ENCODE measurements at places on chromosomes 16 and 17.
A peak's percentile ranks its signal among the peaks of the same experiment; 100 is the strongest.

GRCh38 chr17:40582328-40582901 is 17.1 kb upstream of the CCR7 start:
- no peak for DNase-seq

- no peak for DNase-seq
These were observed 23.5 kb upstream of the UBE2I start for GRCh38 chr16:1285669-1286512.

DNA sequence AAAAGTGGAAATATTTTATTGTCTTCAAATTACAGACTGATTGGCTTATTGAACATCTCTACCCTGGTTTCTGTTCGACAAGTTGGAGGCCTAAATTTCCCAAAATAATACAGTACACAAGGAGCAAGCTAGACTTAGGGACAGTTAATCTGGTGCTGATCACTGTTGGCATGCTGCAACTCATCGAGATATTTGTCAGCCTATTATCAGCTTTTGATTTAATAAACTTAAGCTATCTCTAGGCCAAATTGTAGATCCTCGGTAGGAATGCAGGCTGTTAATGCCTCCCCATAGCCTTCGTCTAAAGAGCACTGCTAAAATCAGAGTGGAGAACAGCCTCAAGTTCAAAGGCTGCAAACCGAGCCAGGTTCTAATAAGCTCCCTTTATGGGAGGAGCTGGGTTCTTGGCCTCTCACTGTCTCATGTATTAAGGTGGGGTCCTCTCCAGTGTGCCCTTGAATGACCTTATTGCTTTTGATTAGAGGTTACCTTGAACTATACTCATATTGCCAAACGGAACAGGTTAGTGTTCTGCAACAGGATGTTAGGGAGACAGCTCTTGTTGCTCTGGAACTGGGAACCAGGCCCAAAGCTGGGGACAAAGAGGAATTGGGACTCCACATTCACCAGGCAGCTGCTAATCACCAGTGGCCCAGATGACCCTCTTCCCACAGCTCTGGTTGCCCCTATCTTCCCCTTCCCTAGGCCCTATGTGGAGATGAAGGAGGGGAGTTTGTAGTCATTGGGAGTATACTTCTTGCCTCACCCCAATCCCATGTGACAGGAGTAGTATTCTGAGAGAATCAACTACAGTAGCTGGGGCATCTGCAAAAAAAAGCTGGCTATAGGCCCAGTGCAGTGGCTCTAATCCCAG is 69.5 kb upstream of the NOL11 start:
- DNase-seq, result no peak

DNA sequence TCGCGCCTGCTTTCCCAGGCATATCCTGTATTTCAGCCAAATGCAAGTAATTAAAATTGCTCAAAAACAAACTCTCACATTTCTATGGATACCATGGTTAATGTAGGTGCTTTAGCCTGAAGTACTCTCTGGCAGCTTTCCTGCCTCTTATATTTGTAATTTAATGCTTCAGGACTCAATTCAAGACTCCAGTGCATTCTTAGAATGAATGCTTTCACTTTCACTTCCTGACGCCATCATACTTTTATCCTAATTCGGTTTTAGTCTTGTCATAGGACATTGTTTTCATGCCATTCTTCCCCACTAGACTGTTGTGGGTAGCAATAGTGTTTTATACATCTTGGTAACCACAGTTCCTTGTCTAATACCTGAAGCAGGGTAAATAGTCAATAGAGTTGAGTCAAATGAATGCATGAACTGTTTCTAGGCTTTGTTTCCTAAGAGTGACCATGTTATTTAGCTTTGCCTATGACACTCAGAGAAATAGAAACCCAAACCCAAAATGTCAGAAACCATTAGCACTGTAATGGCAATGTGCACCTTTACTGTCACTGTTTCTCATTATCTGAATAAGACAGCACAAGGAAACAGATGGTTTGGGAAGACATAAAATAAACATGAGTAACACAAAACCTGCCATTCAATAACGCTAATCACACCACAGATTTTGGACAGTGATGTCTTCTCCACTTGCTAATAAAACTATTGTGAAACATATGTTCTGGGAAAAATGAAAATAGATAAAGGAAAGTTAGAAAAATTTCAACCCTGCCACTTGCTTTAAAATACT is 705.5 kb downstream of the CDH11 start:
- DNase-seq, result peak; percentile 79

GRCh38 chr17:45431531-45432404 is 902 bp downstream of the ARHGAP27 start:
- peak; percentile 20 for DNase-seq

- peak; percentile 79 for DNase-seq
These were observed 24.1 kb downstream of the BAHCC1 start for GRCh38 chr17:81419319-81419885.

Data from NCI-H524 treated with DMSO at 0.1 percent for 48 hours (cell line).